ENCODE measurements at places on chromosomes 7 and 10.

- DNase-seq: no peak
Measured at GRCh38 chr10:121613456-121613855, 15.2 kb upstream of the FGFR2 start.

GRCh38 chr7:128389618-128390329 lies 20.0 kb downstream of the IMPDH1 start:
- no peak for DNase-seq

GRCh38 chr7:50544992-50545391 lies 20.2 kb downstream of the DDC start:
- no peak for DNase-seq

DNA sequence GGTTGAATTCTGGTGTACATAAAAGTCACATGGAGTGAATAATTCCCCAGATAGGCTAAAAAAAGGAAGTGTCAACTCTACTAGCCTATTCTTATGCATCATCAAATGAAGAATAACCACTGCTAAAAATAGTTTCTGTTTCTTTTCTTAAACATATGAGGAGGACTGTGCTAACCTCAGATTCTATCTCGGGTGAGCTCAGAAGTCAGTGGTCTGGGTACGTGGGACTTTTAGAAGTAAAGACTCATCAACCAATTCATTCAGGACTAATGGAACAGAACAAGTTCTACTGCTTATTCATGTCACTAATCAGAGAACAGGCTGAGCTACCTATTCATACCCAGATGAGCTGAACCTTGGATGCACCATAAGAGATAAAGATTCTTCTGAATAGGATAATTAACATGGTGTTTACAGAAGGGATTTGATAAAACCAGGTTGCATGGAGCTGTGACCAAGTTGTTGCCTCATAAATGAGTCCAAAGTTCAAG lies 9.5 kb upstream of the ASAH2 start:
- no peak for DNase-seq

GRCh38 chr7:19397911-19398310 lies 252.7 kb upstream of the FERD3L start:
- peak; percentile 38 for DNase-seq

DNA sequence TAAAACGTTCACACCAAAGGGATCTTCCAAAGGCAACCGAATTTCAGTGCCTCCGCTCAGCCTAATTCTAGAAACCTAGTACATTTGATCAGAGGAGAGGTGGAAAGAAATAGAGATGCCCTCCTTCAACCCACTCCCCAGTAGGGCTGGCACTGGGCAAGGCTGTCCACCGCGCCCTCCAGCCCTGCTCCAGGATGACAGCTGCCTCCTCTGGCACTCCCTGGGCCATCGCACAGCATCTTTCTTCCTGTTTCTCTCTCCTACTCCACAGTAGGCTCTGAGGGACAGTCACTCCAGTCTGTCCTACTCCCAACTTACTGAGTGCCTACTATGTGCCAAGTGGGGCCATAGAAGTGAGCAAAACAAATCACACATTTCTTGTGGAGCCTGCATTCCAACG lies 226.2 kb downstream of the SKIDA1 start:
- DNase-seq: no peak

DNA sequence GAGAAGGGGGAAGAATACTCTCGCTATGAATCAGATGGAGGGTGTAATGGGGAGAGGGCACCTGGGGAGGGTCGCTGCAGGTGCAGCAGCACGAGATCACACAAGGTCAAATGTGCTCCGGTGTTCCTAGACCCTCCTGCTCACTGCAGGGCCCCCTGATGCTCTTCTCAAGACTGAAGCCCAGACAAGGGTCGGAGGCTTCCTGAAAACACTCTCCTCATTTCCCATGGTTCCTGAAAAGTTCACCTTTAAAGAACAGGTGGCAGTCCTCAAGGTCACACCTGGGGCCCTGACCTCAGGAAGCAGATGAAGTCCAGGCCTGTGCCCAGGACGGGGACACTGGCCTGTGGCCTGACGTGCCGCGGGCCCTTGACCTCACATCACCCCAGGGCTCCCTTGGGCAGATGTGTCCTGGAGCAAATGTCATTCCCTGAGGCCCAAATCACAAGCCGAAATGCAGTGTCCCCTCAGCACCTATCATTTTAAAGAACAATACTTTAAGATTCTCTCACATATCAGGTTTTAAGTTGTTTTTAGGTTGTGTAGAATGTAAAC lies 289.8 kb downstream of the GLRX3 start:
- no peak for DNase-seq

DNA sequence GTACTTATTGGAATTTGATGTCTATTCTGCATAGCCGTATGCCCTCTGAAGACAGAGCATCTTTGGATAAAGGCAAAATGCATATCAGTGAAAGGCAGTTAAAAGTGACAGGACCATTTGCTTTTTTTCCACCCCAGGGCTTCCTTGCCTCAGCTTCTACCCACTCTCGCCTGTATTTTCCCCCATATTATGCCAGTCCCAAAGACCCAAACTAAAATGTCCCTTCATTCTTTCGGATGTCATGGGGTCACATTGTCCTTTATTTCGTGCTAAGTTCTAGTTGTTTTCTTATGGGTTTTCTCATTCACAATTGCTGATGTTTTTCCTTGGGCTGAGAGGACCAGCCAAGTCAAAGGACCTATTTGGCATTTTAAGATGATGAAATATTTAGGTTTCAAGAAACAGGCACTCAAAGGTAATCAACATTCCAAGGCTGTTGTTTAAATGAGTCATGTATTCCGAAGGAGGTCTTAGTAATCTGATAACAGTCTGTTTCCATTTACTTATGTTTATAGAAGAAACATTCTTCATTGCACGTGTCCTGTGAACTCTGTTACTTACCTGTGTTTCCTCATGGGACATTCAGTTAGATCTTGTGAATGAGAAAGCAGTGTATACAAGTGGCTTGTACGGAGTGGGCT lies 74.1 kb downstream of the DNAH11 start:
- DNase-seq: no peak

DNA sequence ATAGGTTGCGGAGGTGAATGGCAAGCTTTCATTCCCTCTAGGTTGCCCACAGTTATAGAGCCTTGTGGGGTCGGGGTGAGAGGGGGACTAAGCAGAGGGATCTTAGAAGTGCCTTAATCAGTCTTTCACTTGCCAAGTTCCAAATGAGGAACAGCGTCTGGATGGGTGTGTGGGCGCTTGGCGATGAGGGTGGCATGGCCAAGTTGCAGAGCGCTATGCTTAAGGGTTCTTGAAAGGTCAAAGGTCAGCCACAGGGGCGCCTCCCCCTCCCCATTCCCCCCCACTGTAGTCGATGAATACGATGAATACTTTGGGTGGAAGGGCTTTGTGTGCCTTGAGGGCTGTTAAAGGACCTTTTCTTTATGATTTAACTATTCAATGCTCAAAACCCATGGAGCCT lies 185.0 kb downstream of the TCF7L2 start:
- no peak for DNase-seq

DNA sequence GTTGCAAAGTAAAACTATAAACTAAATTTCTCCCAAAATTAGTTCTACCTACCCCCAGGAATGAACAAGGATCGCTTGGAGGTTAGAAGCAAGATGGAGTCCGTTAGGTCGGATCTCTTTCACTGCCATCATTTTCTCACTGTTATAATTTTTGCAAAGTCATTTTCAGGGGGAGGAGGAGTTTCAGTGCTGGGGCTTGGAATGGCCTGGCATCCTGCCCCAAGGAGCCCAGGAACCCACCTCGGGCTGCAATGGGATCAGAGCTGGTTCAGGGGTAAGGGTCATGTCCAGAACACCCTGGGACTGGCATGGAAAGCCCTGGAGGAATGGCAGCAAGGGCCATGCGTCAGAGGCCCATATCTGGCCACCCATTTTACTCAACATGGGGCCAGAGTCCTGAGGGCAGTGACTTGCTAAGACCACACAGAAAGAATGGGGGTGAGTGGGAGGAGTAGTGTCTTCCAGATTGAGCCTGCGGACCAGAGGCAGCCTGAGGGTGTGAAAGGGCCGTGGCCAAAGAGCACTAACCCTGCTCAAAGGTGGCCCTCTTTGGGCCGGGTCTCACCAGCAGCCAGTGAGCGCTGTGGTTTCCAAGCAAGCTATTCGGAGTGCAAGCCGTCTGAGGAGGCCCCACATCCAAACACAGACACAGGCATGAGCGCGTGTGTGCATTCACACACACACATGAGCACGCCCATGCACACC lies 31.8 kb downstream of the GPRIN2 start:
- no peak for DNase-seq

- DNase-seq: peak; percentile 61
Measured at GRCh38 chr10:125006921-125007426, 65.1 kb downstream of the ZRANB1 start.

- no peak for DNase-seq
Measured at GRCh38 chr10:131625041-131625440, 275.8 kb upstream of the PPP2R2D start.

GRCh38 chr10:896982-897381 lies 34.5 kb downstream of the LARP4B start:
- no peak for DNase-seq

GRCh38 chr7:28725045-28725642 lies 233.0 kb downstream of the TRIL start:
- DNase-seq: no peak

GRCh38 chr7:100893910-100894721 lies 1.6 kb downstream of the ACHE start:
- DNase-seq: peak; percentile 28

DNA sequence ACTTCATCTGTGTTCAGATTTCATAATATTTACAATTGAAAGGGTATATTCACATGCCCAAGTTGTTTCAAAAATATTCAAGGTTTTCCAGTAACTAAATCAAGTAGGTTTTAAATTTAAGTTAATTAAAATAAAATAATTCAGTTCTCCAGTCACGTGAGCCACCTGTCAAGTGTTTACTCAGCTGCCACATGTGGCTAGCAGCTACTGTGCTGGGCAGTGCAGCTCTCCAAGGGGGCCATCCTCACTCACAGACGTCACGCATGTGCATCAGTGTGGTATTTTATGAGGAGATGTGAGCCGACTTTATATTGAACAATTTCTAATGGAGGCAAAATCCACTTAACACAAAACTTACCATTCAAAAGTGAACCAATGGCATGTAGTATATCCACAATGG lies 69.7 kb upstream of the CAMK2B start:
- DNase-seq: no peak

DNA sequence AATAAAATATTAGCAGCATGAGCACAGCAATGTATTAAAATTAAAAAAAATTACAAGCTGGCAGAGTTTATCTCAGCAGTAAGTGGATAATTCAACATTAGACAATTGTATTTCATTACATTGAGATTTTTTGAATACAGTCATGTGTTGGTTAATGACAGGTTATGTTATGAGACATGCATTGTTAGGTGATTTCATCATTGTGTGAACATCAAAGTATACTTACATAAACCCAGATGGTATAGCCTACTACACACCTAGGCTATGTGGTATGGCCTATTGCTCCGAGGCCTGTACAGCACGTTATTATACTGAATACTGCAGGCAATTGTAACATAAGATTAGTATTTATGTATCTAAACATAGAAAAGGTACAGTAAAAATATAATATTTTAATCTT lies 29.7 kb downstream of the CCDC6 start:
- no peak for DNase-seq

GRCh38 chr10:43966571-43966965 lies 317.9 kb upstream of the ZNF32 start:
- DNase-seq: no peak

DNA sequence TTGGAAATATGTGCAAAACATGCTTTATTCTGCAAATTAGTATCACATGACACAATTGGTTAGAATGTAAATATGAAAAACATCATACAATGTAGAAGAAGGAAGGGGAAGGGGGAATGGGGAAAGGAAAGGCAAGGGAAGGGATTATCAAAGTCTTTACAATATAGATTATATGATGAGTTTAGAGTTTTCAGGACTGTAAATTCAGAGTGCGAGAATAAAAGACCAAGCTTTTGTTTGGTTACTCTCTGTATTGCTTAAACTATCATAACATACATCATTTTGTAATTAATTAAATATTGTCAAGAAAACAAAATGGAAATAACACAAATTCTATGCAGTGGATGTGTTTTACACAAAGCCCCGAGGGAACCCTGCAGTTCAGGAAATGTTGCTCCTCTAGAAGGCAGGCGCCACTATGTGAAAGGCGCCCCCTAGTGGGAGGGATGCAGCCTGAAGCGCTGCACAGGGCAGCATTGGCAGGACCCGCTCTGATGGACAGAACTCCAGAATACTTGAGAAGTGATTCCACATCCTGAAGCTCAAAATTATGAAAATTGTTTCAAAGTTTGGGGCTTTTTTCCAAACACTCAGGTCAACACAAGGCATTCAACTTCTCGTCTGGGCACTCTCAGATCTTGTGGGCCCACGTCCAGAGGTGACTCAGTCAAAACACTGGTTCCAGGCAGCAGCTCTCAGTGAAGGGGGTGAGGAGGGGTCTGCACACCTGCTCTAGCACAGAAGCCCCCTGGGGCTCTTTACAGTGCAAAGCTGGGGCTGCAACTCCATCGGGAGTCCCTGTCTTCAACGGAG lies 31.6 kb upstream of the TMEM254 start:
- DNase-seq: peak; percentile 68

GRCh38 chr10:73968098-73968521 lies 29.8 kb upstream of the VCL start:
- DNase-seq: no peak

DNA sequence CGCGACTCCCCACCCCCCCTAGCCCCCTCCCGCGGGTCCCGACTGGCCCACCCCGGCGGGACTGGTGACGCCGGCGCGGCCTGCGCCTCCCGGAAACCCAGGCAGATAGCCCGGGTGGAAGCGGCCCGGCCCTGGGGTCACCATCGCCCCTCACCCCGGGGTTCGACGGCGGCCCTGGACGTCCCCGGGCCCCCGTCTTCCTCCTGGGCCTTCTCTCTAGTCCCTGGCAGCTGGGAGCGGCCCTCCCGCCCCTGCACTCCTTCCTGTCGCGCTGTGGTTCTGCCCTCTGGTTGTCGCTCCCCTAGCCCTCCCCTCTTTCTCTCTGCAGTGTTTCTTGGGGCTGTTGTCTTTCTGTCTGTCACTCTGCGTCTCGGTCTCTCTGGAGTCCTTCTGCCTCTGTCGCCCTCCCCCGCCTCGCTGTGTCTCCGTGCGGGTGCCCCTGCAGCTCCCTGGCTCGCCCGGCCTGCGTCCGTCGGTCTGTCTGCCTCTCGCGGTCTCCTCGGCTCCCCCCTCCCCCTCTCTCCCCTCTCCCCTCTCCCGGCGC lies 90.5 kb upstream of the PAX2 start:
- DNase-seq: no peak

- no peak for DNase-seq
Measured at GRCh38 chr10:103917302-103918052, 507 bp downstream of the STN1 start.

DNA sequence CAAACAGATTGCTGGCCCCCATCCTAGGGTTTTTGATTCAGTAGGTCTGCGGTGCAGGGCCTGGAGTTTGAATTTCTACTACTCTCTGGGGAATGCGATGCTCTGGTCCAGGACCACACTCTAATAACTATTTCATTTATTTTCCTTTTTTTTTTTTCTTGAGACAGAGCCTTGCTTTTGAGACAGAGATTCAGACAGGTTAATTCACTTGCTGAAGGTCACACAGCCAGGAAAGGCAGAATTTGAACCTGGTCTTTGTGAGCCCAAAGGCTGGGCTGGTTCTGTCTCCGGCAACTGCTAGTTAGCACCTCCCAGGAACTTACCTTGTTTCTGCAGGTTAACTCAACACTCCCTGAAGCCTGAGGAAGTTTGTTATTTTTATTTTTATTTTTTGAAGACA lies 11.5 kb downstream of the SPACDR start:
- no peak for DNase-seq

GRCh38 chr10:62726142-62726541 lies 78.4 kb upstream of the ADO start:
- DNase-seq: no peak

All from right hindlimb (tissue), 1 donor.